ENCODE measurements at places on chromosomes 6 and 20. TPM values are rescaled to one million over a fixed set of nuclear protein-coding genes. Genes with fewer than 3 reads are reported as not detected.

ZNF391 gene
- total RNA-seq = 4.6 TPM

LPIN3 gene
- total RNA-seq = 5.7 TPM

PRSS16 gene
- 0.66 TPM for total RNA-seq

EPPIN gene
- total RNA-seq = not detected

SYNDIG1 gene
- 17.6 TPM for total RNA-seq

ANGPT4 gene
- total RNA-seq = 0.60 TPM

CST4 gene
- not detected for total RNA-seq

NEDD9 gene
- 63.8 TPM for total RNA-seq

ALDH8A1 gene
- 1.4 TPM for total RNA-seq

GID8 gene
- total RNA-seq = 40.5 TPM

ELOVL2 gene
- total RNA-seq = 19.6 TPM

SYNCRIP gene
- 115 TPM for total RNA-seq

SPACA1 gene
- not detected for total RNA-seq

BCAS4 gene
- total RNA-seq = 5.9 TPM
